ENCODE measurements at places on chromosomes 1 and 21.

- DNase-seq, result no peak
Observed at GRCh38 chr1:66290761-66291530, 243.0 kb upstream of the SGIP1 start.

- DNase-seq, result no peak
Observed at GRCh38 chr1:107840725-107841124, 124.3 kb downstream of the VAV3 start.

DNA sequence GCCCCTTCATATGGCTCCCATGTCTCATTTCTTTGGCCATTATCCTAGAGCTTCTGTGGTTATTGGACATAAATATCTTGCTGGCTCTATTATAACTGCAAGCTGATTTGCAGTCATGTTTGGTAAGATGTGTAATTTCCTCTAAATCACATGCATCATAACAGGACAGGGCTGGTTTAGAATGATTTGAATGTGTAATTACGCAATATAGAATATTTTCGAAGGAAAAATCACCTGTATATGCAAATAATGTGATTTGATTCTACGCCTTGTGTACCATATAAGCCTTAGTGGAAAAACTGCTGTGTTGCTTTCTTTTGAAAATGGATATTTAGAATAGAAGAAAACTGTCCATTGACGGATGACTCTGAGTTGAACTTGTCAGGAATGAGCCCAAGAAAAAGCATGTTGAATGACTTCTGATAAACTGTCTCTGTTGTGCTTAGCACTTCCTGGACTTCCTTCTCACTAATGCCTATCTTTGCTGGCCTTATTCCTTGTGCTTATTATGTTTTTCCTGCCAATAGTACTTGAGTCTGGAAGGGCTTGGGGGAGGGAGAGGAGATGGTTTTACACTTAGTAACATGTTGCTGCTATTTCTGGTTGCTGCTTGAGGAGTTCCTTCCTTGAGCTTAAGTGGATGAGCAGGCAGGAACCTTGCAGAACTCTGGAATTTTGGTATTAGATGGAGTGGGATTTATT, 6.5 kb downstream of the CACHD1 start:
- DNase-seq, result no peak

DNA sequence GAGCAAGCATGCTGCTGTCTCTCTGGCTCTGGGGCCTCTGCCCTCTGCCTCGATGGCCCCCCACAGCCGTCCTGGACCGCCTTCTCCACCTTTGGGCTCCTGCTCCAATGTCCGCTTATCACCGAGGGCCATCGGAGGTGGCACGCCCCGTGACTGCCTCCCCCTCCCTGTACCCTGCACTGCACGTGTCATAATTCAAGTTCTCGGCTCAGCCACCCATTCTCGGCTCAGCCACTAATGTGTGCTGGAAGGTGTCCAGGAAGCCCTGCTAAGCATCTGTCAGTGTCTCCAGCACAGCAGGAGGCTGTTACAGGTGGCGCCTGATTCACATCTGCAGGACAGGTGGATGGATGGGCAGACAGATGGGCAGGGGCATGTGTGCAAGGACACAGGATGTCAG, 45.5 kb downstream of the TP73 start:
- DNase-seq, result no peak

GRCh38 chr1:42322577-42322976, 12.5 kb downstream of the FOXJ3 start:
- no peak for DNase-seq

- DNase-seq, result no peak
Observed at GRCh38 chr21:46454634-46455390, 3.9 kb upstream of the DIP2A start.

DNA sequence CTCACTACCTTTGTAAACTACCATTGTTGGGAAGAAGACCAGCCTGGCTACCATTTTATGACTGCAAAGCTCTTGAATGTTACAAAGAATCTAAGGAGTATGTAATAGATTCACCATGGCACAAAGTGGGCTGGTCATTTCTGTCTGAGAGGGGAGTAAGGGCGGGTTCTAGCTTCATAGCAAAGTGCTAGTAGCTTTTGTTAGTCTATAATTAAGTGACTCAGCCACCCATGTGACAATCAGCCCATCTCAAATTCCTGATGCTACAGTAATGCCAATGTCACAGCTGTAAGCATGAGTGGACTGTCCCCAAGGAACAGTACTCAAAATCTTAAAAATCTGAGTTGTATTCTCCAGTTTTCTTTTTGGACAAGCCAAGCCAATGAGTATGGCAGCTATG, 15.4 kb upstream of the OTUD3 start:
- no peak for DNase-seq

DNA sequence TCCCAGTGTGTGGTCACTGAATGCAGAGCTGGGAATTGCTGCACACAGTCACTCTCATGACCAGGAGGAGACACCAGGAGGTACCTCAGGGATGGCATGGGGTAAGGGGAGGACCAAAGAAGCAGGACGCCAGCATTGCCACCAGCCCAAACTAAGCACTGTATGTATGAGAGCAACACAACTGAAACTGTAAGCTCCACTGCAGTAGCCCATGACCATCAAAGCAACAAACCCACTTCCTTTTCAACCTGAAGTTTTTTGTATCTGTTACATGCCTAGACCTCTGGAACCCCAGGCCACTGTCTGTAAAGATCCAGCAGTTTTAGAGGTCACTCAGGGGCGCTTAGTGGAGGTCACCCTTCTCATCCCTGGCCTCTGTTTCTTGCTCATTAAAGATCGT, 164.3 kb downstream of the SETD4 start:
- DNase-seq, result no peak

GRCh38 chr1:107692580-107693345, 272.2 kb downstream of the VAV3 start:
- no peak for DNase-seq

DNA sequence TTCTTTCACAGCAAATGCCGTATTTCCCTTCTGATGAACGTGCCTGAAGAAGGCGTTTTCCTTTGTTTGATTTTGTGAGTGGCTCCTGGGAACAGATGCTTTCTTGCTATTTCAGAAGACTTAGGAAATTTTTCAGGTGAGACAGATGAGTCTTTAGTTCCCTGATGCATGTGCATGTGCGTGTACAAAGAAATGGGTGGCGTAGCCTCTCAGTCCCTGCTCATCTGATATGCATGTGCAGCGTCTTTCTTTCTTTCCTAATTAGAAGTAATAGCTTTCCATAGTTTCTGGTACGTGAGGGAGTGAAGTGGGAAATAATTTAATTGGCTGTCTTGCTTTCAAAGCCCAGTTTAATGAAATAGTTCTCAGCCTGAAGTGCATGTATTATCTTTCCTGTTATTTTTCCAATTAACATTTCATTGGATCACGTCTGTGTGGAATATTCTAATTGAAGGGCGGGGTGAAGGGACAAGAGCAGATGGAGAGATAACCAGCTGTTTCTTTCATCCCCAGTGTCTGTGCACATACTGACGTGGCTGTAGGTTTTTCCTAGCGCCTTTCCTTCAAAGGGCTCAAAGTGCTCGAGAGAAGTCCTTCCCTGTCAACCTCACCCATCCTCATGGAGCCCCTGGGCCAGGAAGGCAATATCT, 104.3 kb downstream of the FAM78B start:
- no peak for DNase-seq

- DNase-seq, result no peak
Observed at GRCh38 chr21:45855248-45855811, 126.2 kb upstream of the COL6A1 start.

DNA sequence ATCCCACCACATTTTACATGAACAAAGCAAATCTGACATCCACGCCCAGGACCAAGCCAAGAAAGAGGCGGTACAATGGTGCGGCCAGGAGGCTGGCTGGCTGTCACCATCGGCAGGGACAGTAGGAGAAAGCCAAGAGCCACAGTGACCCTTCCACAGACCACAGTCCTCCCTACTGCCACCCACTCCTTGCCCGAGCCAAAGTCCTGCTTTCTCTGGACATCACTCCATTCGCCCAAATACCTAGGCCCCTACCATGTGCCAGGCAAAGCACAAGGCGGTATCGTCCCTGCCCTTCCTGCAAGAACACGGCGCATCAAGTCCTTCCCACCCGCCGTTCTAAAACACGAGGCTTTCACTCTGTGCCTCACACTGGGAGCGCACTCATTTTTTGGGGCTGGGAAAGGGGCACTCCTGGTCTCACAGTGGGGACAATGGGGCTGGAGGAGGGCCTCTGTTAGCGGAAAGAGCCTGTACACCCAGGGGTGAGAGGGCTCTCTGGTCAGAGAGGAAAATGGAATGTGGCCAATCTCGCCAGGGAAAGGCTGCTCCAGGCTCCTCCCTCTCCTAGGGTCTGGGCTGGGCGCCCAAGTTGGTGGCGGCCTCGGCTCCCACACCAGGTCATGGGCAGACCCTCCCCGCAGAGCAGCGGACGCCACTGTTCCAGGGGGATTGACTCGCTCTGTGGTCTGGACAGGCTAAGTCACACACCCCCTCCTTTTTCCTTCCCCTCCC, 26.5 kb downstream of the SSBP3 start:
- DNase-seq, result no peak

GRCh38 chr21:34580181-34580700, 34.7 kb downstream of the RCAN1 start:
- DNase-seq, result no peak

- peak; percentile 79 for DNase-seq
Observed at GRCh38 chr1:67831850-67832513, 1.3 kb downstream of the GNG12 start.

GRCh38 chr1:241999026-241999425, at the start of gene MAP1LC3C:
Gene MAP1LC3C, minus strand, starts transcription at chr1:241999098. Its CDS starts 90 bp downstream, at chr1:241999008.
- no peak for DNase-seq

- no peak for DNase-seq
Observed at GRCh38 chr1:218401998-218402785, 57.1 kb downstream of the TGFB2 start.

DNA sequence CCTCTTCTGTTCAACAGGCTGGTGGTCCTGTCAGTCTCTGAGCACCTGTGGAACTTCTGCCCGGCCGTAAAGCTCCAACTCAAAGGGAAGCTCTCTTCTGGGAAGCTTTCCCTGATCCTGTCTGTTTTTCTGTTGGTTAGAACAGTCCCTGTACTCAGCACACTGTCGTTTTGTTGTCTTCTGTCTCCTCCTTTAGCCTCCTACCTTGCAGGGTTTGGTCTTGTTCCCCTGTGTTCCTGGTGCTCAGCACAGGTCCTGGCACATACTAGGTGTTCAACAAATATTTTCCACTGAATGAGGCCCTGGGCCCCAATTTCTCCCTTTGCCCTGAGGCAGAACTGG, 328 bp upstream of the KDF1 start:
- DNase-seq, result no peak

DNA sequence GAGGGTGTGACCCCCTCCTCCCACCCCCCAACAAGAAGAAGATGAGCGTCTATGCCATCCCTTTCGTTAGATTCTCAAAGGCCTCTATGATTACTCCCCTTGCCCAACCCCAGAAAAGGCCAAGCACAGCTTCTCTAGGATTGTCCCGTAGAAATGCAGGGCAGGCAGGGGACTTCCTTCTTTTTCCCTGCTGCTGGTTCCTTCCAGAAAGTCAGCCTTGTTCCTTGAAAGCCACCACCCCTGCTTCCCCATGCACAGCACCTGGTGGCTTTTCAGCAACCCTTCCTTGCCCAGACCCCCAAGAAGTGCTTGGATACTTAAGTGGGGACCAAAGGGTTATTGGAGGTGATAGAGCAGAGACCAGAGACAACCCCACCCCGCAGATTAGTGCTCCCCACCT, 75.1 kb downstream of the ARHGEF10L start:
- no peak for DNase-seq

DNA sequence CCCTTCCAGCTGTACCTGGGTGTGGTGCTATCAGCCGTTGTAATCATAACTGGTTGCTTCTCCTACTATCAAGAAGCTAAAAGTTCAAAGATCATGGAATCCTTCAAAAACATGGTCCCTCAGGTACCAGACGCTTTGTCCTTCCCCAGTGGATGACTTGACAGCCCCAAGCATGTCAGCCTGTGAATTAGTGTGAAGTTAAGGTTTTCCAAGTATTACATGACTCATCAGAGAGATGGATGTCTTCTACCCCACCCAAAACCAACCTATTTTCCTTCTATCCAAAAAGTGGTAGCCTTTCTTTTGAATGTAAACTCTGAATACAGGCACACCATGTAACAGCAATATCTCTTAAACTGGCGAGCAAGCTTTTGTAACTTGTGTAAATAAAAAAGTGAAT, 15.1 kb downstream of the ATP1A1 start:
- DNase-seq, result no peak

GRCh38 chr21:26652854-26653253, 79.8 kb upstream of the CYYR1 start:
- no peak for DNase-seq

DNA sequence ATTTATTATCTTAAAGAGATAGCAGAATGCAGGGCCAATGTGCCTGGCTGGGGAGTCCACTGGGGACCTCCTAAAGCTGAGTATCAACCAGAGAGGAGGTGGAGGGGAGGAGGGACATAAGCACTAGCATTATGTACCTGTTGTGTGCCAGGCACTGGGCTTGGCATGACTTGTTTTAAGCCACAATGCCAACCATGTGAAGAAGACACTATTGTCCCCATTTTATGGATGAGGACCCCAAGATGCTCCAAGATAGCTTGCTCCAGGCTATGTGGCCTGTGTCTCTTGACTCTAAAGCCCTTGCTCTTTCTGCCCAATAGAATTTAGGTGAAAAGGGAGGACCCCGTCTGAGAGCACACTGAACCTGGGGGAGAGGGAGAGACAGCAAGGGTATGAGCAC, 111.3 kb downstream of the GLIS1 start:
- no peak for DNase-seq

- no peak for DNase-seq
Observed at GRCh38 chr1:241839369-241839979, 8.5 kb upstream of the EXO1 start.

DNA sequence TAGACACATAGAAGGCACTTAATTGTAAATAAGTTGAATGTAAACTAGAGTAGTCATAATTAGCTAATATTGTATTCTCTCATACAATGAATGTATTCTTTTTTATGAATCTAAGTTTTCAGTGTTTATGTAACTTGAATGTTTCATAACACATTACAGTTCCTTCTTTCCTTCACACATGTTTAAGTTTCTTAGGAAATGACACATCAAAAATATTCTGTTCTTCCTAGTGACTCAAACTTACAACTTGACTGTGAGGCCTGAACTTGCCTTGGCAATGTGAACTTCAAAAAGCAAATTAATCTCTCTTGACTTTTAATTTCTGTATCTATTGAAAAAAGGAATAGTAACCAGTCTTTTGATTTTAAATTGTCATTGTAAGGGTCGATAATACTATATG, 700.1 kb downstream of the KCNT2 start:
- no peak for DNase-seq

GRCh38 chr1:1577367-1578011, 2.8 kb upstream of the SSU72 start:
- no peak for DNase-seq

DNA sequence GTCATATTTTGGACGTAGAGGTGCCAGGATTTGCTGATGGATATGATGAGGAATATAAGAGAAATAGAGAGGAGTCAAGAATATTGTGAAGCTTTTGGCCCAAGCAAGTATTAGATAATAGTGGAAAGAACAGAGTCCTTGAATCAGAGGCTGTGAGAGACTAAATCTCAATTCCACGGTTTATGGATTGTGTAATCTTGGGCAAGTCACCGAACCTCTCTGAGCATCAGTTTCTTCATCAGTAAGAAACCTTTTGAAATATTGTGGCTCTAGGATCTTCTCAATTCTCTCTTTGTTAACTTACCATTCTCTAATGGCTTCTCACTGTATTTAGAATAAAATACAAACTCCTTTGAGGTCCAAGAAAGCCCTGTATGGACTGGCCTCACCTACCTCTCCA, 77.6 kb downstream of the RPS6KA1 start:
- DNase-seq, result no peak
